Dorsolateral prefrontal cortex (tissue), 122 donors: ENCODE measurements at places on chromosomes 1 and 21. TPM values are rescaled to one million over a fixed set of nuclear protein-coding genes. Genes with fewer than 3 reads are reported as not detected.
A peak's percentile ranks its signal among the peaks of the same experiment; 100 is the strongest.

DNA sequence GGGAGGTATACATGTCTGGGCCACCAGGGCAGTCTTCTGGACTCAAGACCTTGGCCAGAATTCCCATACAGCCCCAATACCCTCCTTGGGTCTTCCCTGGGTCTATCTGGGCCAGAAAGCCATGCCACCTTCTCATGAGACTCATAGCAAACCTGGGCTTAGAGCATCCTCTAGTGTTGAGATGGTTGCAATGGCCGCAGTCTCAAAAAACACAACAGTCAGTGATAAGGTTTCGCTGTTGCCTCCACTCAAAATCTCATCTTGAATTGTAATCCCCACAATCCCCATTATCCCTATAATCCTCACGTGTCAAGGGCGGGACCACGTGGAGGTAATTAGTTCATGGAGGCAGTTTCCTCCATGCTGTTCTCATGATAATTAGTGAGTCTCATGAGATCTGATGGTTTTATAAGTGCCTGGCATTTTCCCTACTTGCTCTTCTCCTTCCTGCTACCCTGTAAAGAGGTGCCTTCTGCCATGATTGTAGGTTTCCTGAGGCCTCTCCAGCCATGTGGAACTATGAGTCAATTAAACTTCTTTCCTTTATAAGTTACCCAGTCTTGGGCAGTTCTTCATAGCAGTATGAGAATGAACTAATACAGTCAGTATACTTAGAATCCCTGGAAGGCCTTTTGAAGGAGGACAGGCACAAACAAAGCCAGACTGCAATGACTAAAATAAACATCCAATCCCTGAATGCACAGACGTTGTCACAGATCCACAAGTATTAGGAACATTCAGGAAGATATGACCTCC lies 77.0 kb downstream of the CTH start:
- DNase-seq: no peak

DNA sequence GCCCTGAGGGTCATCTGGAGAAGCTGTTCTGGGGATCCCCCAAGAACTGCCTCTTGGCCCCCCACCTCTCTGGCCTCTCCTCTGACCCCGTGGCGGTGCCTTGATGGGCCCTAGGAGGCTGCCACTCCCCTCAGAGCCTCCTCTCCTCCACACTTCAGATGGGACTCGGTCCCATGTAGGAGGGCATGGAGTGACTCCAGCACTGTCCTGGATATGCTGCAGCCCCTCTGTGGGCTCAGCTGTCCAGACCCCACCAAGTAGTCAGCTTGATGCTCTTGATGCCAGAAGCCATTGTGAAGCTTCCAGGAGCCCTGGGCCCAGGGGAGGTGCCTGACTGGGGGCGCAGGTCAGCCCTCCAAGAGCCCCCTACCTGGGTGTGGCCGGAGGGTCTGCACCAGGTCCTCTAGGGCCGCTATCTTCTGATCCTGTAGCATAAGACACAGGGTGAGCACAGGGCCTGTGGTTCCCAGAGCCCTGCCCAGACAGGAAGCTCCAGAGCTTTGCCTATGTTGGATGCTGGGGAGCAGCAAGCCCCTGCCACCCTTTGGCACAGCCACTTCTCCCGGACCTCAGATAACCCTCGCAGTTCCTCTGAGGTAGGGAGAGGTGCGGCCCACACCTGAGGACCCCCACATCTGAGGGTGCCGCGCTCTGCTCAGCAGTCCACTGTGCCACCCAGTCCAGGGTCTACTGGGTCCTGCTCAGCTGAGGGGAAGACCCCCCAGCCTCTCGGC lies 9.2 kb downstream of the UBXN11 start:
- DNase-seq: no peak

DNA sequence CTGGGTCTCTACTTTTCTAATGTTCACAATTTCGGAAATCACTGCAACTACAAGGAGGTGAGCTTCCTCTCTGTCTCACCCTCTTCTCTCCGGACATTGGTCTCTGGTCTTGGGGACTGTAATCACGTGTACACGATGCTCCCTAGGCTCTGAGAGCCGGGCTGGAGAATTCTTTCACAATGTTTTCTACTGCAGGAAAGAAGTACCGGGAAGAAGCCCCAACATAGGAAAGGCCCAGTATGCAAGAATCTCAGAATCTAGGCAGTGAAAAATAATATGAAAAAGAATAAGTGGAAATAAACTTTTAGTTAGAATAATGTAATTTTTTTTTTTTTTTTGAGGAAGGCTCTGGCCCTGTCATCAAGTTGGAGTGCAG lies 13.5 kb upstream of the HJV start:
- DNase-seq: no peak

DNA sequence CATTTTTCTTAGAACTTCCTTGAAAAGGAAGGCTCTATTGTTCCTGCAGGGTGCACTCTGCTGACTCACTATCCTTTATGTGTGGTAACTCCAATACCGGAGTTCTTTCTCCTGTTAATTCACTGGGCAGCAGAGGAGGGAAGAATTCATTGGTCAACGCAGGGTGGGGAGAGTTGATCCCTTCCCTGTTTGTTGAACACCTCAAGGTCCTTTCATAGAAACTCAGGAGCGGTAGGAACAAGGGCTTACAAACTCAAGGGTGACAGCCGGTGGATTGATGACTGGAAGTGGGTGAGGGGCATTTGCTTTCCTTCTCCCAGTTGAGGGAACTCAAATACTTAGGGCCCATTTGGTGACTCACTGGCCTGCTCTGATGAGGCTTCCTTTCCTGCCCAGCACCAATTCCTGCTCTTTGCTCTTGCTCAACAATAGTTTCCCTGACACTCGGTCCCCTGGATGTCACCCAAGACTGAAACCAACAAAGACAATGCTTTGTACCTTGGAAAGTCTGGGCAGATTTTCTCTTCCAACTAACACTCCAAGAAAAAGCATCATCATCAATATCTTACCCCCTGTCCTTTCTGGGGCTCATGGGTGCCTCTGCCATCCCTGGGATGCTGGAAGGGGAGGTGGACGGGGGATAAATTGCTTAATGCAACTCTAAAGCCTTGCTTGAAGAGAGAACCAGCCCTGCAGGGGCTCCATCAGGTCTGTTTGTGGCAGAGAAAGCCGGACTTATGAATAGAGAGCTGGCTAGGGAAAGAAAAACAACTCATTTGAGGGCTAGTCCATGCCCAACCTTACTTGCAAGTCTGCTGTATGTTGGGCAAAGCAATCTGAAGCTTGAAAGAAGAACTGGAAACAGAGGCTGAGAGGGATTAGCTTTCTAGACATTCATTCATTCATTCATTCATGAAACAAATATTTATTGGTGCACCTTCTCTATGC lies 9.3 kb downstream of the SLC26A9 start:
- DNase-seq: no peak

- no peak for DNase-seq
Measured at GRCh38 chr1:233834609-233835008, 69.9 kb upstream of the SLC35F3 start.

DNA sequence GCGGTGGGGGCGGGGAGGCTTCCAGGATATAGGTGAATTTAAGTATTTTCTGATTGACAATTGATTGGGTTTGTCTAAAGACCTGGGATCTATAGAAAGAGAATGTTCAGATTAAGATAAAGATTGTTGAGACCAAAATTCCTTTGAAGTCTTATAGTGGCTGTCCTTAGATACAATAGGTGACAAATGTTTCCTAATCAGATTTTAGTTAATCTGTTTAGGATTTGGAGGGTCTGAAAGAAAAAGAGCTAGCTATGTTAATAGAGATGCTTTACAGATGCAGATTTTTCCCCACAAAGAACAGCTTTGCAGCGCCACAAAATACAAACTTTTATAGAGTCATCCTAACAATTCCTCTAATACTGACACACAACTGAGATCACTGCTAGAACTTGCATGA lies 14.6 kb upstream of the EPRS1 start:
- DNase-seq: no peak

DNA sequence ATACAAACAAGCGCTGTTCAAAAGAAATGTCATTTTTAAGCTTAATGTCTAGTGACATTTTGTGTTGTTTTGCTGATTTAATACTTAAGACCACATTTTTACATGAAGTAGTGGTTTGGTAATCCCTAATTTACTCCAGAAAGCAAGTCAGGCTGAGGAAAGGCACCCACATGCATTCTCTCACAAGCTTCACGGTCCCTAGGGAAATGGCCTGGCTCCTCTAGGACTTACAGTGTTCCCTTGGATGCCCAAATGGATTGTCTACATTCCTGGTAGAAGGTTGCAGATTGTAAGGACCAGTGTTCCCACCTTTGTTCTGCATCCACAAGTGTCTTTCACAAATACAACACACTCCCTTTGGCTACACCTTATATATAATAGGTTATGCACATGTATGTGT lies 9.5 kb downstream of the GPSM2 start:
- no peak for DNase-seq

DNA sequence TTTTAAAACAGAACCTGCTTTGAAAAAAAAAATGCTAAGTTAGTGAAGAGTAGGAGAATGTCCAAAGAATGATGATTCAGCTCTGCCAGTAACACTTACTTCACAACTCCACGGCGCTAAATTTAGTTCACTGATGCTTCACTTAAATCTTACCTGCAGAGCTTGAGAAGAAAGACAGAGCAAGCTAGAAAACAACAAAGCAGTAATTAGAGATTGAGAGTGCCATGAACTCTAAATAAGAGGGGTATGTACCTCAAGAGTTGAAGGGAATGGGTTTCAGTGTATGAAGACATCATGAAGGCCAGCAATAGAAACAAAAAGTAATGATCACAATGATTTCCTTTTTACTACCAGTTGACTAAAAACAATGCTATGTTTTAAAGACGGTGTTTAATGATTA lies 32.8 kb downstream of the EPRS1 start:
- DNase-seq: no peak

- DNase-seq: no peak
Measured at GRCh38 chr1:21099034-21099868, 77.4 kb downstream of the EIF4G3 start.

DNA sequence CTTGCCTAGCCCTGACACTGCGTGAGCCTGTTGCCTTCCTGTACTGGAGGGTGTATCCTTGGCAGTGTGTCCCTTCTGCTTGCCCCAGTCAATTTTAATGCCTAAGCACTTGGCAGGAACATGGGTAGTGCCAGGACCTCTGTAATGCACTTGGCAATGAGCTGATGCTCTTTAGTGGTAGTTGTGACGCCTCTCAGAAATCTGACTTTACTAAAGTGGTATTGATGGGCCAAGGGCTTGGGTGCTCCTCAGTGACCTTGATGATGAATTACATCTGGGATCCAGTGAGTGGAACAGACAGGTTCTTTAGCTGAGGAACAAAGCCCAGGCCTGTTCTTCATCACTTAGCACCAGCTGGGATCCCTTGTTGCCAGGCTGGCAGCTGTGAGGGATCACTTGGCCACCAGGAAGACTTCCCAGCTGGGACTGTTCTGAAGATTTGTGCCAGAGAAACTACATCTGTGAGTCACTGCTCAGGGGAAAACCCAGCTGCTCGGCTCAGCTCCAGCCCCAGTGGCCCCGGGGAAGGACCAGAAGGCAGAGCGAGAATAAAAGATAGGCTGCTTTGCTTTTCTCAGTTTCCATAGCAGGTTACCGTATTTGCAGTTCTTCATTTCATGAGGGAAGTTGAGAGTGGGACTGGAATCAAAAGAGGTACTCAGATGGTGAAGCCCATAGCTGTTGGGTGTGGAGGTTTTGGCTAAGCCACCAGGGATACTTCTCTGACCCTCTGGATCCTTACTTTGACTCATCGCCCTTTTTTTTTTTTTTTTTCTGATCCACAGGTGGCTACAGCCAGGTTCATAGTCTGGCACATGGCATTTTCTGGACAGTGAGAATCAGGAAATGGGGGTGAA lies 28.5 kb upstream of the KCNA2 start:
- DNase-seq: peak; percentile 70

- DNase-seq: peak; percentile 86
Measured at GRCh38 chr1:2229037-2229864, 1.1 kb downstream of the SKI start.

- no peak for DNase-seq
Measured at GRCh38 chr21:46284733-46285132, 678 bp downstream of the MCM3AP start.

DNA sequence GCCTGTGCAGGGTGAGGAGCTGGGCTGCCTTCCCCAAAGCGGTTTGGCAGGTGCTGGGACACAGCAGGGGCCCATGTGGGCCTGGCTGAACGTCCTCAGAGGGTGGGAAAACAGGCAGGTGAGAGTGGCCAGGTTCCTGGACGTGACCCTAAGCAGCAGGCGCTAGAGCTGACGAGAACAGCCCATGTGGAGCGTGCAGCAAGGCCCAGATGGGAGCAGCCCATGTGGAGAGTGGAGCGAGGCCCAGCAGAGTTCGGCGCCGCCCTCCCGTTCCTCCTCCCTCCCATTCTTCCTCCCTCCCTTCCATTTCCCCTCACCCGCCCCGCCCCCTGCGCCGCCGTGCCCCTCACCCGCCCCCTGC lies 314.4 kb upstream of the VAMP3 start:
- no peak for DNase-seq

GRCh38 chr1:233998891-233999290 lies 94.4 kb downstream of the SLC35F3 start:
- DNase-seq: no peak

The COL11A1 gene
- total RNA-seq: 17.4 TPM

The FAM229A gene
- total RNA-seq: 9.0 TPM

The CLCA4 gene
- 8.2 TPM for total RNA-seq

The HHAT gene
- total RNA-seq: 5.5 TPM

The CLDN17 gene
- not detected for total RNA-seq

The TRIM33 gene
- 65.4 TPM for total RNA-seq
